ENCODE measurements at places on chromosomes 13 and 19. TPM values are rescaled to one million over a fixed set of nuclear protein-coding genes. Genes with fewer than 3 reads are reported as not detected.

DNA sequence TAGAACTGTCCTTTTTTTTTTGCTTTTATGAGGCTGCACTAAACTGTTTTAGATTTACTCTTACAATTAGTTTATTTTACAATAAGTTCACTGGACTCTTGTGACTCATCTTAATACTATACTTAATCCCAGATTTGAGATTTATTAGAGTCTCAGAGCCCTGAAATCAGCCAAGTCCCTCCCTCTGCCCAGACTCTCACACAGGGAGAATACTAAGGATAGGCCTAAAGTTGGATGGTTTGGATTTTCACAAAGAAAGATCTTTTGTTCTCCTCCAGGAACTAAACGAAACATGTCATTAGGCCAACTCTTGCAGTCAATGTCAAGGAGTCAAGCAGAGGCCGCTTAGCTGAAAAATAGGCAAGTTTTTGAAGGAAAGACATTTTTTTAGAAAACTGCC, 42.7 kb upstream of the MIR17HG start:
- no peak for DNase-seq
- H3K4me1 ChIP-seq, result peaks cover 3% of the 10 kb centered on the region
- no peak overlapping the region for H3K4me3 ChIP-seq
- no peak overlapping the region for H3K27ac ChIP-seq
- no peaks in the 10 kb centered on the region for H3K36me3 ChIP-seq

GRCh38 chr19:40282920-40283319, 2.2 kb downstream of the AKT2 start:
- H3K36me3 ChIP-seq, result no peaks in the 10 kb centered on the region
- H3K27me3 ChIP-seq, result no peaks in the 10 kb centered on the region
- H3K4me1 ChIP-seq, result peaks cover 61% of the 10 kb centered on the region

GRCh38 chr13:33135097-33135496, 118.9 kb downstream of the KL start:
- DNase-seq, result no peak
- H3K27ac ChIP-seq, result no peak overlapping the region
- H3K36me3 ChIP-seq, result no peaks in the 10 kb centered on the region

GRCh38 chr19:53553865-53554791, 16.2 kb downstream of the ZNF331 start:
- DNase-seq, result peak; percentile 89
- peak overlapping the region; percentile 87 for H3K4me3 ChIP-seq
- H3K27me3 ChIP-seq, result no peaks in the 10 kb centered on the region
- peaks cover 31% of the 10 kb centered on the region for H3K36me3 ChIP-seq
- H3K4me1 ChIP-seq, result peaks cover 16% of the 10 kb centered on the region

ADAT3 gene
- 13.3 TPM for total RNA-seq

DNA sequence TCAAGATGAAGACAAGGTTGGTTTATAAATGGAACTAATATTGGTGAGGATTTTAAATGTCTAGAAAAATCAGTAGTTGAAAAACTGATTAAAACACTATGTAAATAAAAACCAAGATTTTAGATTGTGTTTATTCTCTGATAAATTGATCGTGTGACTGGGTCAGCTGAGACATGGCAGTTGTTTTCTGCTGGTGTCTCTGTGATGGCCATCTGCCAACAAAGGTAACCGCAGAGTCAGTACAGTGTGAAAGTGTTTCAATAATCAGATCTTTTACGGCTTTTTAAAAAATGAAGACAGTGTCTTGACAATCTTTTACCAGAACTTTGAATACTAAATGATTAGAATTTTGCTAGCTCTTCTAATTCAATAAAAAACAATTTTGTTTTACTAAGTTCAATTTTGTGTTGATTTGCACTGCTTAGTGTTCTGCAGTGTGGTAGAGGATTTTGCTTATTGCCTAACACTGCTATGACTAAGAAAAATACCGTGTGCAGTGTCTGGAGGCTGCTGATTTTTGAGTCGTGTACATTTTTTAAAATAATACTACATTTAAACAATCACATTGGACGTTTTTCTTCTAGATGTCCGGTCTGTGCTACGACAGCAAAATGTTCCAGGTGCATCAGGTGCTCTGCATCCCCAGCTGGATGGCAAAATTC, 32.7 kb upstream of the GPR183 start:
- H3K36me3 ChIP-seq, result peaks cover 82% of the 10 kb centered on the region
- H3K27ac ChIP-seq, result peak overlapping the region; percentile 9
- H3K4me3 ChIP-seq, result no peak overlapping the region
- peaks cover 50% of the 10 kb centered on the region for H3K4me1 ChIP-seq
- H3K27me3 ChIP-seq, result no peaks in the 10 kb centered on the region
- peak; percentile 38 for DNase-seq

DNA sequence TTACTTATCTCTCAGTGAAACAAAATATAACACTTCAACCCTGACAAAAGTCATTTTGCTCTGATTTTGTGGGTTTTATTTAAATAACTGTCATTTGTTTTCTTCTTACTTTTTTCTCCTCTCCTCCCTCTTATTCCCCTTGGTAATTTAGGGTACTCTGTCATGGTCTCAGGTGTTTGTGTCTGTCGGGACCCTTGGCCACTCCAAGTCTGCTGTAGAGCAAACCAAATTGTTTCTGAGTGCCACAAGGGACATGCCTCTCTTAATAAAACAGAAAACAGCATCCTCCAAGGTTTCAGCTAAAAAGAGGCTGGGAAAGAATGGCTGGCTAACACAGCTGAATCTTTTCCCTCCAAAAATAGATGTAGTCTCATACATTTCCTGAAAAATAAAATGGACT, 573.1 kb upstream of the KLF12 start:
- H3K4me1 ChIP-seq, result no peaks in the 10 kb centered on the region
- no peak overlapping the region for H3K4me3 ChIP-seq
- H3K27me3 ChIP-seq, result no peaks in the 10 kb centered on the region
- DNase-seq, result no peak

C19orf73 gene
- total RNA-seq, result 1.0 TPM

RFPL4AL1 gene
- total RNA-seq, result not detected

KRTDAP gene
- total RNA-seq, result not detected

DNA sequence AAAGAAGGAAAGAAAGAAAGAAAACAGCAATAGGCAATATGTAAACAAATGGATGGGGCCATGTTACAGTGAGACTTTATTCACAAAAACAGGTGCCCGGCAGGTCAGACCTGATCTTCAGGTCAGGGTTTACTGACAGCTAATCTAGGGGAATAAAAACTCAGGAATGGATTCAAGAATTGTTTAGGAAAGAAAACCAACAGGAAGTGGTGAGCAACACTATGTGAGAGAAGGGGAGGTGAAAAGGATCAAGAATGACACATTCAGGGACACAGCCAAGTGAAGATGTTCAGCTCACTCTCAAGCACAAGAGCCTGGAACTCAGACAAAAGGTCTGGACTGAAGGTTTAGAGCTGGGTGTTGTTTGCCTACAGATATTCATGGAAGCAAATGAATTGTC, 244.5 kb downstream of the EFNB2 start:
- no peak overlapping the region for H3K27ac ChIP-seq
- H3K4me3 ChIP-seq, result no peak overlapping the region
- no peaks in the 10 kb centered on the region for H3K27me3 ChIP-seq
- DNase-seq, result no peak

DNA sequence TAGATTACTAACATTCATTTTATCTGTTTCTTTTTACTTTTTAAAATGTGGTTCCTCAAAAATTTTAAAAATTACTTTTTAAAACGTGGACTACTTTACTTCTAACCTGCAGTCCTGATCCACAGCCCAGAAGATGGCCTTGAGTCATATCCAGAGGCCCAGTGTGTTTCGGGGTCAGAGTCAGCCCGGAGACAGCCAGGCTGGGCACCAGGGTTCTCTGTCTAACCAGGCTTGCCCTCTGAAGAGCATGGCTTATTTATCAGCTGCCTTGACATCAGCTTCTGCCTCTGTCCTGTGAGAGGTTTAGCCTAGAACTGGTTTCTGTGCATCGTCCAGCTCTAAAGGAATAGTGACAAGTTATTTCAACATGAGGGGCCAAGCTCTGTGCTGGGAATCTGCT, 332.0 kb downstream of the FGF9 start:
- no peaks in the 10 kb centered on the region for H3K27me3 ChIP-seq
- H3K27ac ChIP-seq, result no peak overlapping the region
- H3K36me3 ChIP-seq, result no peaks in the 10 kb centered on the region
- no peak overlapping the region for H3K4me3 ChIP-seq
- no peak for DNase-seq
- H3K4me1 ChIP-seq, result no peaks in the 10 kb centered on the region

GRCh38 chr13:113061796-113062425, 43.7 kb upstream of the F7 start:
- no peaks in the 10 kb centered on the region for H3K27me3 ChIP-seq
- H3K27ac ChIP-seq, result no peak overlapping the region
- no peak for DNase-seq
- H3K36me3 ChIP-seq, result no peaks in the 10 kb centered on the region
- no peak overlapping the region for H3K4me3 ChIP-seq
- H3K4me1 ChIP-seq, result no peaks in the 10 kb centered on the region

KLK5 gene
- total RNA-seq, result not detected

- no peak for DNase-seq
- no peak overlapping the region for H3K4me3 ChIP-seq
- peaks cover 7% of the 10 kb centered on the region for H3K36me3 ChIP-seq
Measured at GRCh38 chr13:48715977-48716376, 62.2 kb downstream of the CYSLTR2 start.

FFAR2 gene
- not detected for total RNA-seq

DNA sequence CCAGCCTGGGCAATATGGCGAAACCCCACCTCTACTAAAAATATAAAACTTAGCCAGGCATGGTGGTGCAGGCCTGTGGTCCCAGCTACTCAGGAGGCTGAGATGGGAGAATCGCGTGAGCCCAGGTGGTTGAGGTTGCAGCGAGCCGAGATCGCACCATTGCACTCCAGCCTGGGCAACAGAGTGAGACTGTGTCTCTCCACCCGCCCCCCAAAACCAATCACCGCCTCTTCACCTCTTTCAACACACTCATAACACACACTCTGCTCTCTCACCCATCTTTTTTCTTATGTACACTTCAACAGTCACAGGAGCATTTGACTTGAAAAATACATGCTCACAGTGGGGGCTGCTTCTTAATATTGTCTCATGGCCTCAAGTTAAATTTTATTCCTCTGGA, 76.8 kb downstream of the ESD start:
- H3K36me3 ChIP-seq, result peaks cover 19% of the 10 kb centered on the region
- H3K4me1 ChIP-seq, result no peaks in the 10 kb centered on the region
- no peak overlapping the region for H3K4me3 ChIP-seq
- H3K27me3 ChIP-seq, result no peaks in the 10 kb centered on the region
- no peak for DNase-seq

DNA sequence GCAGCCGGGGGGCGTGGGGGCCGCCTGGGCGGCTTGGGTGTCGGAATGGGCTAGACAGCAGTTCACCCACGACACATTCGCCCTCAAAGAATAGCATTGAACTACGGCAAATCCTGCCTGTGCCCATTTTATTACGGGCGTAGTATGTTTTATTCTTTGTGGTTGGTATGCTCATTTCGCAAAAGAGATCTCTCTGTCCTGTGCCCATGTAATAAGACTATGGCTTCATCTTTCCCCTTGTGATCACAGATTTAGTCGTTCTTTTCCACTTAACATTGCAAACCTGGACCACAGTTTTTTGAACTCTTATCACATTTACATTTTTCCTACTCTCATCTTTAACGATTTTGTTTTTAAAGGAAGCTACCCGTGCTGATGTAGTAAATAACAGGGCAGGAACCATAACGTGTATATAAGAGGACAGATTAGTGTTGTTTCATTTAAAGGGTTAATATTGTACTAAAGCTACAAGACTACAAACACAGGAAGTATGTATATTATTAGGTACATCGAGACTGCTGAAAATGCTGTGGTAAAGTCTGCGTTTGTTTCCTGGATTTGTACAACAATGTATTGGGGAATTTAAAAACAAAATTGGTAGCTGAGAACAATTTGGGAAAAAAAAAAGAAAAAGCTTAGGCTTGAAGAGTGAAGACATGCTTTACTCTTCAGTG, 3.2 kb upstream of the MYCBP2 start:
- H3K4me3 ChIP-seq, result peak overlapping the region; percentile 95
- H3K4me1 ChIP-seq, result peaks cover 30% of the 10 kb centered on the region
- no peaks in the 10 kb centered on the region for H3K27me3 ChIP-seq
- H3K27ac ChIP-seq, result peak overlapping the region; percentile 99
- peaks cover 9% of the 10 kb centered on the region for H3K36me3 ChIP-seq

ZNF682 gene
- 9.4 TPM for total RNA-seq

DNA sequence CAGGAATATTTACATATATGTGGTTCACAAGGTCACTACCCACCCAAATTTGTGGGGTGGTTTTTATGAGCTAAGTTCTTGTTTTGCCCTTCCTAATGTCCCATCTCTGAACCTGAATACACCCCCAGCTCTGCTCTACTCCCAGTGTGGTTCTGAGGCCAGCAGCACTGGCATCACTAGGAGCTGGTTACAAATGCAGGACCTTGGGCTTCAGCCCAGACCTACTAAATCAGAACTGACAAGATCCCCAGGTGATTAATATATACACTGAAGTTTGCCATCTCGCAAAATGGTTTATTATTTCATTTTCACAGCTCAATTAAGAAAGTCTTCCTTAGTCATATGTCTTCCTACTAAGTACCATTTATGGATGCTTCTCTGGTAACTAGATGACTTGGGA, 67.9 kb downstream of the FOXO1 start:
- peak overlapping the region; percentile 72 for H3K27ac ChIP-seq
- peaks cover 21% of the 10 kb centered on the region for H3K36me3 ChIP-seq
- no peaks in the 10 kb centered on the region for H3K27me3 ChIP-seq
- DNase-seq, result no peak
- H3K4me3 ChIP-seq, result no peak overlapping the region

GRCh38 chr19:17021793-17022590, 4.6 kb downstream of the CPAMD8 start:
- DNase-seq, result no peak
- peaks cover 25% of the 10 kb centered on the region for H3K27me3 ChIP-seq

DNA sequence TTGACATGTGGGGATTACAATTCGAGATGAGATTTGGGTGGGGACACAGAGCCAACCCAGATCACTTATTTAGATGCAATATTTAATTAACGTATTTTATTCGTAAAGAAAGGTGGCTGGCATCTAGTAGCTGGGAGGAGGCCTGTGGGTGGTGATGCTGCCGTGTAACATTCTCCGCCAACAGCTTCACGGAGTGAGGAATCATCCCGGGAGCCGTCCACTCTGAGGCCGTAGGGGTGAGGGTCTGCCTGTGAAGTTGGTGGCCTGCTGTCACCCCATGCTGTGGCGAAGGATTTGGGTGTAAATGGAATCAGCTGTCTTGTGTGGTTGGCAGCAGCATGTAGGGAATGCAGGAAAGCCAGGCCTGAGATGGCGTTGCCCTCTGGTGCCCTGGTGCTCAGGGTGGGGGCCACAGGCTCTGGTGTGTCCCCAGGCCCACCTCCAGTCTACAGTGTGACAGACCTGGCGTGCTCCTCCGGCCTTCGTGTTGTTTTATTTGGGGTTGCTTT, 3.3 kb upstream of the TEX29 start:
- peaks cover 9% of the 10 kb centered on the region for H3K36me3 ChIP-seq
- no peak overlapping the region for H3K27ac ChIP-seq
- no peaks in the 10 kb centered on the region for H3K27me3 ChIP-seq
- no peak overlapping the region for H3K4me3 ChIP-seq

- H3K4me3 ChIP-seq, result no peak overlapping the region
- H3K27me3 ChIP-seq, result no peaks in the 10 kb centered on the region
- peaks cover 68% of the 10 kb centered on the region for H3K4me1 ChIP-seq
- peaks cover 12% of the 10 kb centered on the region for H3K36me3 ChIP-seq
- H3K27ac ChIP-seq, result no peak overlapping the region
Measured at GRCh38 chr13:75759531-75759930, 123.4 kb downstream of the LMO7 start.
